Kidney (tissue), 22 donors: ENCODE measurements at places on chromosomes 16 and 17.
A peak's percentile ranks its signal among the peaks of the same experiment; 100 is the strongest.

DNA sequence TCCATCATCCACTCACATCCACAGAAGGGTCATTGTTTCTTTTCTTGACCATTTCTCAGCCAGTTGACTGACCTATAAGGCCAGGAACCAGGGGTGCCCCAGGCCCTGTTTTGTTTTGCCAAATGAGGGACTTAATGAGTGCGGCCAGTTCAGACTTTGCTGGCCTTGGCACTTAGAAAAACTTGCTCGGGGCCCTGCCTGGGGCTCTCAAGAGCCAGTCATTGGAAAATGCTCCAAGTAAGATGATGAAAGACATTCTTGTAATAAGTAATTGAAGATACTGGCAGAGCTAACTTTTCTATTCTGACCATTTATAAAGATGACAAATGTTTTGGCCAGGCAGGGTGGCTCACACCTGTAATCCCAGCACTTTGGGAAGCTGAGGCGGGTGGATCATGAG, 29.0 kb upstream of the CLEC18B start:
- no peak for DNase-seq

DNA sequence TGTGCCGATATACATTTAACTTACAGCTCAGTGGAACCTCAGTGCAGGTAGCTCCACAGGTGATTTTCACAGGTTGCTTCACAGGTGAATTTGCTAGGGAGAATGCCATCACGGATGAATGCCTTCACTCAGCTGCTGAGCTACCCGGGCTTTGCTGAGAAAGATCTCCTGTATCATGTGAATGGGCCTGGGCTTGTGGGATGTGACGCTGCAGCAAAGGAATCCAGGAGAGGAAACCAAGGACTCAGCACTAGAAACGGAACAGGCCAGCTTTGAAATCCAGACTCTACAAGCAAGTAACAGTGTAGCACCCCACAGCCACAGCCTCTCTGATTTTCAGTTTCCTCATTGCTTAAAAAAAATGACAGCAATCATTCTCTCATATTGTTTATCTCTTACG, 271.4 kb upstream of the MAF start:
- DNase-seq, result peak; percentile 34

GRCh38 chr16:86157616-86158247, 258.8 kb downstream of the IRF8 start:
- peak; percentile 49 for DNase-seq

DNA sequence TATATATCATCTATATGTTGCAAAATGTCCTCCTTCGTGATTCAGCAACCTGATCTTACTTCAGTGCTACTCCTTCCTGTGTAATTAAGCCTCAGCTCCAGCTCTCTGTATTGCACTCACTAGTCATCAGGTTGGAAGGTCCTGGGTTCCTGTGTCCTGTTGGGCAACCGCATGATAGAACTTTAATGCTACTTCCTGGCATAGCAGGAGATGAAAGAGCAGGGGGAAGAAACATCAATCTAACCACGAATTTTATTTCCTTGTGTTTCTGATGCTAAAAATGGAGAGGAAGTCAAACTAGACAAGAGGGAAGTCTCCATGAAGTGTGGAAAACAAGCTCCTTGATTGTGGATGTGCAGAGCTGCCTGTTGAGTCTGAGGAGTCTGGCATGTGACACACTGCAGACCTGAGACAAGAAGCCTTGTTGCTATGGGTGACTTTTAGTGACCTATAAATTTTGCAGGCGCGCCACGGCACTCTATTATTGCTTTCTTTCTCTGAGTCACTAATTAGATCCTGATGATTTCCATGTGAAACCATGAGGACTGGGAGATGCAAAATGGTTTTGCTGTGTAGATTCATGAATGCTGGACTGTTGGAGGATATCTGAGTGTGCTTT, 25.6 kb downstream of the IGSF6 start:
- peak; percentile 57 for DNase-seq

DNA sequence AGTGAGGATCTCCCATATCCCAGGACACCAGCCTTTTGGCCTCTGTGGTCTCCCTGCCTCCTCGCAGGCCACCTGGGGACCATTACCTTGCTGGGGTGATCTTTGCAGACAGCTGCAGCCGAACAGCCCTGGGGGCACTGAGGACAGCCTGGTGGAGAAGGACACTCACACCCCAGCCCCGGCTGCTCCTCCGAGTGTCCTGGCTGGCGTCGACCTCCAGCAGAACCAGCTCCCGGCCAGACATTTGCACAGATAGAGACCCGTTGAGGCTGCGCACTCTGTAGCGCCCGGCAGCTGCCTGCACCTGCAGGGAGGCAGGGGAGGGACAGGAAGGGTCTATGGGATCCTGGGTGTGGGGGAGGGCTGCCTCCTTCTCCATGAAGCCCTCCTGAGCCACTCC, 90.3 kb downstream of the RMI2 start:
- DNase-seq, result no peak

- DNase-seq, result no peak
Measured at GRCh38 chr17:57270801-57271245, 14.5 kb downstream of the MSI2 start.

GRCh38 chr17:19663097-19663496, 14.5 kb downstream of the ALDH3A2 start:
- no peak for DNase-seq
